ENCODE measurements at places on chromosomes 5 and 9. TPM values are rescaled to one million over a fixed set of nuclear protein-coding genes. Genes with fewer than 3 reads are reported as not detected.

PCDHGB3 gene
- total RNA-seq: 0.28 TPM

FCN1 gene
- total RNA-seq: 1.6 TPM

IL5 gene
- 84.3 TPM for total RNA-seq

ANXA2R gene
- 6.8 TPM for total RNA-seq

ZNF483 gene
- total RNA-seq: 2.8 TPM

CCDC152 gene
- total RNA-seq: 14.5 TPM

GRCh38 chr9:22278426-22278825 lies 168.2 kb upstream of the DMRTA1 start:
- H3K36me3 ChIP-seq: no peaks in the 10 kb centered on the region
- H3K4me1 ChIP-seq: no peaks in the 10 kb centered on the region
- H3K4me3 ChIP-seq: no peak overlapping the region
- DNase-seq: no peak
- H3K27ac ChIP-seq: no peak overlapping the region

DNA sequence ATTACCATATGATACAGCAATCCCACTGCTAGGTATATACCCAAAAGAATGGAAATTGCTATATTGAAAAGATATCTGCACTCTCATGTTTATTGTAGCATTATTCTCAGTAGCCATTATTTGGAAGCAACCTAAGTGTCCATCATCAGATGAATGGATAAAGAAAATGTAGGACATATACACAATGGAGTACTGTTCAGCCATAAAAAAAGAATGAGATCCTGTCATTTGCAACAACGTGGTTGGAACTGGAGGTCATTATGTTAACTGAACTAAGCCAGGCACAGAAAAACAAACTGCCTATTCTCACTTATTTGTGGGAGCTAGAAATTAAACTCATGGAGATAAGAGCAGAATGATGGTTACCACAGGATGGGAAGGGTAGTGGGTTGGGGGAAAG lies 63.1 kb upstream of the TTC23L start:
- no peak for DNase-seq
- no peaks in the 10 kb centered on the region for H3K4me1 ChIP-seq
- no peak overlapping the region for H3K4me3 ChIP-seq
- H3K27ac ChIP-seq: no peak overlapping the region
- H3K27me3 ChIP-seq: no peaks in the 10 kb centered on the region

- H3K4me1 ChIP-seq: no peaks in the 10 kb centered on the region
- no peak overlapping the region for H3K27ac ChIP-seq
- no peak overlapping the region for H3K4me3 ChIP-seq
- no peaks in the 10 kb centered on the region for H3K27me3 ChIP-seq
These were observed 11.8 kb upstream of the FCN1 start for GRCh38 chr9:134929193-134930158.

DNA sequence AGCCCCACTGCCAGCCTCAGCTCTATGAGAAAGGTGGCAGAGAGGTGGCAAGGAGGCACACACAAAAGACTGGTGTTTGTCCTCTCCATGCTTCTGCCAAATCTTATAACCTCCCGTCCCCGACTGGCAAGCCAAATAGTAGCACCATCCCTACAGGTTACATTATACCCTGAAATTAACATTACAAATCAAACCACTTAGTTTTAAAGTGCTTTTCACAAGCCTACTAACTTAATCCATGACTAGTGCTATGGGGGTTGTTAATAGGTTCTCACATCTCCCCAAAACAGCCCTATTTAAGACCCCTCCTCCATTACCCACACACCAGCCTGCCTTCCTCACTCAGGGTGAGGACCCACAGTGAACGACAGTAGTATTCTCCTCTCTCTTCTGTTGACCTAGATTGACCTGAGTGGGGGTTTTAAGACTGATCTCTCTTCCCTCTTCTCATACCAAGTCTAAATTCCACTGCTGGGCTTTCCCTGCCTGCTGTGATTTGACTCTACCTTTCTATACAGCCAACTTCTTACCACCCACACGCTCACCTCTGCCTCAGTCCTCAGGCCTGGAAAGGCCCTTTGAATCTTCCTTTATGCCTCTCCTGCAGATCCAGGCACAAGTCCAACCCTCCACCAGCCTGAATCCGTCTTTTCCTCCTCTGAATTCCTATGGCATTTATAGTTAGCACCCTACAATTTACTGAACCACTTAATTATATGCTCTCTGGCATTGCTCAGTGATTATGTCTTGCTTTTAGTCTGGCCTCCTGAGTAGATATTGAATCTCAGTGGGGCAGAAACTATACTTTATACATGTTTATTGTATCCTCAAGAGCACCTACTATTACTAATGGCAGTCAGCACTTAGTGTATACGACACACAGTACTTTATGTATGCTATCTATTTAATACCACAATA lies 116.1 kb downstream of the TMEM174 start:
- no peak overlapping the region for H3K4me3 ChIP-seq
- no peaks in the 10 kb centered on the region for H3K4me1 ChIP-seq
- no peak for DNase-seq
- H3K36me3 ChIP-seq: no peaks in the 10 kb centered on the region

- no peak overlapping the region for H3K4me3 ChIP-seq
- peak; percentile 47 for DNase-seq
- H3K27me3 ChIP-seq: no peaks in the 10 kb centered on the region
- no peak overlapping the region for H3K27ac ChIP-seq
- peaks cover 27% of the 10 kb centered on the region for H3K4me1 ChIP-seq
These were observed 26.2 kb downstream of the RAD23B start for GRCh38 chr9:107309271-107309670.

DNA sequence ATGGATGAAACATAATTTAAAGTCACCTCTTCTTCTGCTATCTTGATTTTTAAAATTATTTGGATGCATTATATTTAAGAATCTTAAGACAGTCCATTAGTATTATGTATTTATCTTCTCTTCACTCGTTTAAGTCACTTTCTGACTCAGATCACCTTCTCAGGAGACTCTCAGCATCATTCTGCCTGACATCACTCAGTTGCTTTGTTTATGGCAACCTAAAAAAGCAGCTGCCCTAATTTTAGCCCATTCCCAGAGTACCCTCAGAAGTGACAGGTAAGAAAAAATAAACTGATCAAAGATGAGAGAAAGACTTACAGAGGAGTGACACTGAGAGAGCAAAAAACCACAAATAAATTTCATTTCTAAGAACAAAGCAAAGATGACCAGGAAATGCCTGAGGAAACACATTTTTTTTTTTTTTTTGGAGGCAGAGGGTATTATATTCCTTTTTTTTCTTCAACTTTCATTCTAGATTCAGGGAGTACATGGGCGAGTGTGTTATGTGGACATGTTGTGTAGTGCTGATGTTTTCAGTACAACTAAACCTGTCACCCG lies 140.5 kb downstream of the MUSK start:
- no peaks in the 10 kb centered on the region for H3K27me3 ChIP-seq
- H3K4me1 ChIP-seq: no peaks in the 10 kb centered on the region
- H3K36me3 ChIP-seq: no peaks in the 10 kb centered on the region
- H3K27ac ChIP-seq: no peak overlapping the region

DNA sequence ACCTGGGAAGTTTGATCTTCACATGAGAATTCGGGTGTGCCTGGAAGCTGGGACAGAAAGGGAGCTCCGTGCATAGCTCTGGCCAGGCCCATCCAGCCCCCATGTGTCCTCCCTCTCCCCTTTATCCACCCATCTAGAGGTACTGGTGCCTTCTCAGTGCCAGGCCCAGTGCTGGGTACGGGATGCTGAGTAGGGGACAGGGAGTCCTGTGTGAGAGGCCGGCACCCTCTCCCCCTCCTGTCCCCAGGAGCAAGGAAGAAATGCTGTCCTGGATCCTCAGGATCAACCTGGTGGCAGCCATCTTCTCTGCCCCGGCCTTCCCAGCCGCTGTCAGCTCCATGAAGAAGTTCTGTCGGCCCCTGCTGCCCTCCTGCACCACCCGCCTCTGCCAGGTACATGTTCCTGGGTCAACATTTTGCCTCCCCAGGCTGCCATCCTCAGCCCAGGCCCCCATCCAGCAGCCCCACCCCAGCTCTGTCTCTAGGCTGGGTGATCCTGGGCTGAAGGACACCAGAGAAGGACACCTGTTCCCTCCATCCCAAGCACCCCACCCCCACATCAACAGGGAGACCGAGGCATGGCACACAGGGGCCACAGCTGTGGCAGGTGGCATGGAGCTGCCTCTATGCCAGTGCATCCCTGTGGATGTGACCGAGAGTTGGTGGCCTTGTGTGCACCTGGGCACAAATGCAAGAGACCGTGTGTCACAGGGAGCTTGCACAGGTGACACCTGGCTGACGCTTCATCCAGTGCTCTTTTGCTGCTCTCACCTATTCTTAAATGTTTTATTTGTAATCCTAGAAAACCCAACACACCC lies 43.0 kb downstream of the PSD2 start:
- H3K4me3 ChIP-seq: no peak overlapping the region
- H3K27ac ChIP-seq: no peak overlapping the region
- H3K4me1 ChIP-seq: no peaks in the 10 kb centered on the region
- no peaks in the 10 kb centered on the region for H3K36me3 ChIP-seq
- peaks cover 4% of the 10 kb centered on the region for H3K27me3 ChIP-seq

DNA sequence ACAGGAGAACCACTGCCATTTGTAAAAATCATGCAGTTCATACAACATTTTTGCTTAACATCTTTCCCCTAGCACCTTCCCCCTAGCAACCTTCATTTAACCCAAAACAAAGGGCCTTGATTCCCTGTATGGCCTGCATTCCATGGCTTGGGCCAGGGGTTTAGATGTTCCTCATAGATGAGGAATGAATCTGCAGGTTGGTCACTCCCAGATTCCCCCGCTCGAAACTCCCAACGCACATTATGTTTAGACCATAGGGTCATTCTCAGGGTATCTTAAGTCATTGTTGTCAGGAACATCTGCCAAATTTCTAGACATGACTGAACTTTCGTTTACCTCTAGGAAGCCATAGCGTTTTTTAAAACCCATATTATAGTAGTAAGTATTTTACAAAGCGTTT lies 282.2 kb upstream of the VLDLR start:
- H3K27ac ChIP-seq: no peak overlapping the region
- no peaks in the 10 kb centered on the region for H3K27me3 ChIP-seq
- DNase-seq: no peak
- no peak overlapping the region for H3K4me3 ChIP-seq

DNA sequence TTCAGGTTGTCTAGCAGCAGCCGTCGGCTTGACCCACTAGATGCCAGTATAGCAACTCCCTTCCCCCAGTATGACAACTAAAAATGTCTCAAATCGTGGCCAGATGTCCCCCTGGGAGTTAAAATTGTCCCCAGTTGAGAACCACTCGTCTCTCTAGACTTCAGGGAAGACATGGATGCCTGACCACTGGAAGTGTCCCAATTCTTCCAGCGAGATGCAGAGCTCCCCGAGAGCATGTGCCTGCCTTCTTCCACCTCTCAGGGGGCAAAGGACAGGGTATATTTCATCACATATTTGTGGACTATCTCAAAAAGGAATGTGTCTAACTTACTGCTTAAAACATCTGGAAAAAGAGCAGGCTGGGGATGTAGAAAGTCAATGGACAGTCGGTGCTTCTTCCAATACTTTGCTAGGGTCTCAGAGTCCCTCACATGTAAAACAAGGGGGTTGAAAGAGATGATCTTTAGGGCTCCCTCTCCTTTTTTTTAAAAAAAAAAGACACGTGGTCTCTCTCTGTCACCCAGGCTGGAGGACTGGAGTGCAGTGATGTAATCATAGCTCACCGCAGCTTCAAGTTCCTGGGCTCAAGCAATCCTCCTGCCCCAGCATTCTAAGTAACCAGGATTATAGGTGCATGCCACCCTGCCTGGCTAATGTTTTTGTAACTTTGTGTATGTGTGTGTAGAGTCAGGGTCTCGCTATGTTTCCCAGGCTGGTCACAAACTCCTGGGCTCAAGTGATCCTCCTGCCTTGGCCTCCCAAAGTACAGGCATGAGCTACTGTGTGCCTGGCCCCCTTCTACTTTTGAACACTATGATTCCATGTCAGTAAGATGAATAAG lies 190.6 kb downstream of the DAB2IP start:
- H3K27me3 ChIP-seq: no peaks in the 10 kb centered on the region
- H3K36me3 ChIP-seq: no peaks in the 10 kb centered on the region
- H3K4me3 ChIP-seq: no peak overlapping the region

DNA sequence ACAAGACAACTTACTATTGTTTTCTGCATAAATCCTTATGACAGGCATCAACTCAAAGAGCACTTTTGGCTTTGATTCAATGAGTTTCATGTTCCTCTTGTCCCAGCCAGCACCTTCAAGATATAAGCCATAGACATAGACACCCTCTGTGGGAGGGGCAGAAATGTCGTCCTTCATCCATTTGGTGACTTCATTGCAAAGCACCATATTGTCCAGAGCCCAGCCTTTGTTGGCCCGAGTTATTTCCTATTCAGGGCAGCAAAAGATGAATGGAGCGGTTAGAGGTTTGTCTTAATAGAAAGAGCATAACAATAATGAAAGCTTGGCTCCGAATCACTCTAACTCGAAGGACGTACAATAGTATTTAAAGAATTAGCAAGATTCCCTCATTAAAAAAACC lies 243.9 kb downstream of the DNAH5 start:
- H3K27me3 ChIP-seq: no peaks in the 10 kb centered on the region
- no peaks in the 10 kb centered on the region for H3K4me1 ChIP-seq
- no peak overlapping the region for H3K27ac ChIP-seq
- DNase-seq: no peak
- no peaks in the 10 kb centered on the region for H3K36me3 ChIP-seq
- no peak overlapping the region for H3K4me3 ChIP-seq

- no peaks in the 10 kb centered on the region for H3K36me3 ChIP-seq
- no peaks in the 10 kb centered on the region for H3K4me1 ChIP-seq
- DNase-seq: no peak
- H3K4me3 ChIP-seq: no peak overlapping the region
- H3K27me3 ChIP-seq: no peaks in the 10 kb centered on the region
These were observed 139.1 kb upstream of the FSTL4 start for GRCh38 chr5:133751421-133751820.

GRCh38 chr5:15695215-15695731 lies 195.3 kb downstream of the FBXL7 start:
- no peaks in the 10 kb centered on the region for H3K4me1 ChIP-seq
- no peaks in the 10 kb centered on the region for H3K36me3 ChIP-seq
- DNase-seq: no peak
- H3K27me3 ChIP-seq: no peaks in the 10 kb centered on the region
- no peak overlapping the region for H3K27ac ChIP-seq
- H3K4me3 ChIP-seq: no peak overlapping the region

- H3K4me1 ChIP-seq: peaks cover 8% of the 10 kb centered on the region
- peaks cover 4% of the 10 kb centered on the region for H3K36me3 ChIP-seq
- no peak overlapping the region for H3K27ac ChIP-seq
- H3K4me3 ChIP-seq: no peak overlapping the region
These were observed 73.0 kb downstream of the KIF24 start for GRCh38 chr9:34256104-34256503.

GRCh38 chr5:105639068-105639467 lies 2031.7 kb downstream of the EFNA5 start:
- no peaks in the 10 kb centered on the region for H3K27me3 ChIP-seq
- H3K27ac ChIP-seq: no peak overlapping the region
- no peaks in the 10 kb centered on the region for H3K36me3 ChIP-seq
- H3K4me1 ChIP-seq: no peaks in the 10 kb centered on the region

GRCh38 chr5:78568212-78568611 lies 80.4 kb downstream of the LHFPL2 start:
- H3K36me3 ChIP-seq: no peaks in the 10 kb centered on the region
- no peak overlapping the region for H3K27ac ChIP-seq

- H3K27ac ChIP-seq: no peak overlapping the region
- no peaks in the 10 kb centered on the region for H3K4me1 ChIP-seq
- DNase-seq: no peak
These were observed 197.7 kb downstream of the NTRK2 start for GRCh38 chr9:84867186-84867585.

GRCh38 chr9:38332625-38333024 lies 59.9 kb upstream of the ALDH1B1 start:
- no peaks in the 10 kb centered on the region for H3K4me1 ChIP-seq
- no peak overlapping the region for H3K4me3 ChIP-seq
- no peak for DNase-seq
- no peaks in the 10 kb centered on the region for H3K27me3 ChIP-seq
- H3K36me3 ChIP-seq: no peaks in the 10 kb centered on the region

GRCh38 chr9:121572581-121572980 lies 72.9 kb upstream of the GGTA1 start:
- H3K4me3 ChIP-seq: no peak overlapping the region
- no peaks in the 10 kb centered on the region for H3K4me1 ChIP-seq
- no peaks in the 10 kb centered on the region for H3K27me3 ChIP-seq
- no peaks in the 10 kb centered on the region for H3K36me3 ChIP-seq
- no peak for DNase-seq

Measured in CD8-positive, alpha-beta memory T cell (primary cell).